ENCODE measurements at places on chromosomes 6 and 20.
A peak's percentile ranks its signal among the peaks of the same experiment; 100 is the strongest.

DNA sequence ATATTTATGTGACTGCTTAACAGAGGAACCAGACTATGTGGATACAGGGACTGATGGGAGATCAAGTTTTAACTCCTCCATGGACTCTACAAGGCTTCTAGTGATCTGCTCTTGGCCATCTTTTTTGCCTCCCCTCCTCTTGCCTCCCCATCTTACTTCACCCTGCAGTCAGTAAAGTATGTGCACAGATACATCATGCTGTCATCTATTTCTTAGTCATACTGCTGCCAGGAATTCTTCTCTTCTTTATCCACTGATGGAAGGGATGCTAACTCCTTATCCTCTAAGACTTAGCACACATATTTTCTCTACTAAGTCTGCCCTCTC is 27.6 kb upstream of the FAM83C start:
- no peak for DNase-seq

DNA sequence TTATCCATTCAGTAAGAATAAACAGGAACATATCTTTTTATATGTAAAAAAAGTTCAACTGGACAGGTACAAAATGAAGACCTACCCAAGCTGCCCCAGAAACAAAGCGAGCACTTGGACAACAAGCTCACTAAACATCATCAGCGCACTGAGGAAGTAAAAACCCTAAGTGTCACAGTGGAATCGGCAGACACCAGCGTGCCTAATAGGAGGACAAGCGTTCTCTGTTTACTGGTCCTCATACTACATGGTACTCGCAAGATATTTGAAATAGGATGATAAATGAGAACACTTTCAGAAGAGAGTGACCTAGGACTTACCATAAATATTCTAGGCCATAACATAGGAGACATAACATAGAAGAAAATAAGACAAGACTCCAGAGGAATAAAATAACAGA is 18.2 kb downstream of the MAP7 start:
- no peak for DNase-seq

- DNase-seq = no peak
Observed at GRCh38 chr6:161674930-161675682, 401.2 kb upstream of the AGPAT4 start.

- DNase-seq = no peak
Observed at GRCh38 chr6:20332441-20333006, 69.2 kb upstream of the E2F3 start.

DNA sequence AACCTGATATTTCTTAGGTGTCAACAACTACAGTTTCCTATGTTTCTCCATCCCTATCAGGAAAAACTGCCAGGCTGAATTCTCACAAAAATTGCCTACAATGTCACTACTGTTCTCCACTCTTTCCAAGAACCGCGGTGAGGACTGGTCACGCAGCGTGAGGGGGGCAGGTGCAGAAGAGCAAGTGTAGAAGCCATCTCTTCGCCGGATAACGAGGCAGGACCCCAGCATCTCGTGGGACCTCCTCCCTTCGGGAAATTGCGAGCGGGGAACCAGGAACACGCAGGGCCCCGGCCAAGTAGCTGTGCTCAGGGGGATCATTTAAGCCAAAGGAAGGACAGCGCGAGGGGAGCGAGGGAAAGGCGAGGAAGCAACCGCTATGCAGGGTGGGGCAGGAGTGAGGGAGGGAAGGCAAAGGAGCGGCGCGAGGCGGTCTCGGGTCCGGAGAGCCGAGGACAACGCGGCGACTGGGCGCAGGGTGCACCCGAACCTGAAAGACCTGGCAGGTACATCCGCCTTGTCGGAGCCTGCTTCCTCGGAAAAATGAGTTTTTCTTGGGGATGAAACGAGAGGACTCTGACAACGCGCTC is 559 bp downstream of the APMAP start:
- DNase-seq = no peak

DNA sequence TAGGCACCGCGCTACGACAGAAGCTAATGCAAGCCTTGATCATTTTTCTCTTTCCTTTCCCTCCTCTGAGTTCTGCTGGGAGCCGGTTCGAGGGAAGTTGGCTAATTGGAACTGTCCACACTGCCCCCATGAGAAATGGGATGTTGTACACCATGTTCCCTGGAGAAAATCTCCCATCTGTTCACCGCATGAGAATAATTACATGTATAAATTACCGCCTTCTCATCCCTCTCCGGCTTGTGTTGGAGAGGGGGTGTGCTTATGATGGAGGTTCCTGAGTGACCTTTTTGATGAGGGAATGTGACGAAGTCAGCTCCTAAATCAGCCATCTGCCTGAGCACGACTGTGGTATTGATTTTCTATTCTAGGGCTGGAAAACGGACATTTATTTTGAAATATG is 320.2 kb upstream of the SULF2 start:
- no peak for DNase-seq

DNA sequence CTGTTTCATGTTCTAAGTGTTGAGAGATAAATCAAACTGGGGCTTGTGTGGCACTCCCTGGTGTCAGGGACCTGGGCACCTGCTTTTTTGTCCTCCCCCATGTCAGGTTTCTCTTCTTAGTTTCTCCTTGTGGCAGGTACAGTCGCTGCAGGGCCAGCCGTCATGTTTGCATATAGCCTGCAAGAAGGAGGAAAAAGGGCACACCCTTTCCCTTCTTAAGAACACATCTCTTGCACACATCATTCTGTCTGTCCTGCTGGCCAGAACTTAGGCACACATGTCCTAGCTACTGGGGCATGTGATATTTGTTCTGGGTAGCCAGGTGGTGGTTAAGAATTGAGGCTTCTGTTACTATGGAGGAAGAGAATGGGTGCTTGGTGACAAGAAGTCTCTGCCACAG is 27.9 kb downstream of the CDC5L start:
- DNase-seq = no peak

DNA sequence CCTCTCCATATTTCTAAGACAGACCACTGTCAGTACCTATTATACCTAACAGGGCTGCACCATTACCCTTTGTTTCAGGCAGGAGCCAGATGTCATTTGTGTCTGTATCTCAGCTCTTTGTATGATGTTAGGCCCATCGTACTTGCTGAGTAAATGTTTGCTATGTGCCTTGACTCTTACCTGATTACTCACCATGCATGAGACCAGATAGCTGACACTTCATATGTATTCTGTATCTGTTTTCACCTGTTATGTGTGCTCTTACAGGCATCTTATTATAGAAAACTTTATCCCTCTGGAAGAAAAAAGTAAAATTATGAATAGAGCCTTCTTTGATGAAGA is 31.7 kb upstream of the ASXL1 start:
- DNase-seq = no peak

DNA sequence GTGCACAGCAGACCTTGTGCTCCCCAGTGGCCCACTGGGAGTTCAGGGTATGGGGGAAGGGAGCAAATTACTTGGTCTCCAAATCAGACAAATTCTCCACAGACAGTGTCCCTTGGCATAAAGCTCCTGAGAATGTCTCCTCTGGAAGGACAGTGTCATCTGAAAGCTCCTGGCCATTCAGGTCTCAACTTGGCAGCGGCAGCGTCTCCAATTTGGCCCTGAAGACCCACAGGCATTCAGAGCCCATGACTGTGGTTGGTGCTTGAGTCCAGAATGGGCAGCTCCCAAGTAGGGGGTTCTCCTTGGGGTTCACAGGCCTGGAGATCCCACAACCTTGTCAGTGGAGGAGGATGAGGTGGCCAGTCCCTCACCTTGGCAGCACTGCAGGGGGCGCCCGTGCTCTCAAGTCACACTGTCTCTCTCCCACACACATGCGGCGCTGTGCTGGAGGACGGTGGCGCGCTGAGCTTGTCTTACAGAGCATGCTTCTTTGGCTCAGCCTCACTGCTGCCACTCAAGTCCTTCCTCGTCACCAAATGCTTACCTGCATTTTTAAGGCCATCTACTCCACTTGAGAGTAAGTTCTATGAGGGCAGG is 20.7 kb downstream of the DYNLRB1 start:
- DNase-seq = no peak

GRCh38 chr6:108133594-108134179 is 32.1 kb upstream of the NR2E1 start:
- no peak for DNase-seq

DNA sequence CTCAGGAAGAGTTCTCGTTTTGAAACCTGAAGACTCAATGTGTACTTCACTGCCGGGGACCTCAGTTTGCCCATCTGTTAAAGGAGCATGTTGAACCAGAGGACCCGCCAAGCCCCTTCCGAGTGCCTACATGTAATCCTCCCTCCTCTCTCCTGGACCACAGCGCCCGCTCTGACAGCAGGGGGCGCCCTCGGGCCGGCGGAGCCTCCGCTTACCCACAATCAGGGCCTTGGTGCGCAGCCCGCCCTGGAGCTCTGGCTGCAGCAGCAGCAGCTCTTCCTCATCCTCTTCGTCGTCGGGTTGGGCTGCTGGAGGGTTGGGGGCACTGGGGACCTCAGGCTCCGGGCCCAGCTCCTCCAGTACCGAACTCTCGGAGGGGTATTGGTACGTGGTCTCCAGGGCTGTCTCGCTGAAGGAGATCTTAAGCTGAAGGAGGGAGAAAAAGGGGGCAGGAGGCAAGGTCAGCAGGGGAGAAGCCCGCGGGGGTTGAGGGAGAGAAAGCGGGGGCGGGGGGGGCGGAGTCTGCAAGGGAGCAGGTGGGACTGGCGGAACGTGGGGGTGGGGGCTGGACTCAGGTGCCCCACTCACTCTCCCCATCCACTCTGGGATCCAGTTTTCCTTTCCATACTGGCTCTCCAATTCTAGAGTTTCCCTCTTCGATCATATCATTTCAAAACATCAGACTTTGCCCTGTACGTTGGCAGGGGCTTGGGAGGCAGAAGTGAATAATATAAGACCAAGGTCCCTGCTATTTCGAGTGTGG is 6.3 kb upstream of the DHX16 start:
- peak; percentile 65 for DNase-seq

- DNase-seq = no peak
Observed at GRCh38 chr20:58024241-58024721, 204.2 kb downstream of the ANKRD60 start.

DNA sequence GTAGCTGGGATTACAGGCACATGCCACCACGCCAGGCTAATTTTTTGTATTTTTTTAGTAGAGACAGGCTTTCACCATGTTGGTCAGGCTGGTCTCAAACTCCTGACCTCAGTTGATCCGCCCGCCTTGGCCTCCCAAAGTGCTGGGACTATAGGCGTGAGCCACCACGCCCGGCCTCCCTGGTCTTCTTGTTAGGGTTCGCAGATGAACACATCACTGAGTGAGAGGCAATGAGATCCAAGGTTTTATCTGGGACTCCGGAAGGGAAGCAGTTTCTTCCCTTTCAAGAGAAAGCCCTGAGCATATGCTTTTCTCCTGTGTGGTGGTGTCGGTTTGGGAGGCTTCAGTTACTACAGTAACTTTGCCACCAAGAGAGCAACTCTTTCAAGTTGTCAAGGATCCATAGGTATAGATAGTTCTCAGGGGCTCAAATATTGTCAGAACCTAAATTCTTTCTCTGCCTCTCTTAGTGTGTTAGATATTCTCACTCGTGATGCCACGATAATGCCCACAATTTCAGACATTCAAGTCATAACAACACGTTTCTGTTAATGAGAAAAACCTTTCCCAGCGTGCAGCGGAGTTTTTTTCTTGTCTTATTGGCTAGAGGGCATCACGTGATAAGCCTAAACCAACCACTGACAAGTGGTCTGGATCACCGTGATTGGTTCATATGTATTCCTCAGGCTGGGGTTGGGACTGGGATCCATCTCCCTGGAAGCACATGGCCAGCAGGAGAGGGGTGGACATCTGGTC is 36.2 kb upstream of the NCOA3 start:
- no peak for DNase-seq

GRCh38 chr6:20632696-20633095 is 98.4 kb downstream of the CDKAL1 start:
- no peak for DNase-seq

DNA sequence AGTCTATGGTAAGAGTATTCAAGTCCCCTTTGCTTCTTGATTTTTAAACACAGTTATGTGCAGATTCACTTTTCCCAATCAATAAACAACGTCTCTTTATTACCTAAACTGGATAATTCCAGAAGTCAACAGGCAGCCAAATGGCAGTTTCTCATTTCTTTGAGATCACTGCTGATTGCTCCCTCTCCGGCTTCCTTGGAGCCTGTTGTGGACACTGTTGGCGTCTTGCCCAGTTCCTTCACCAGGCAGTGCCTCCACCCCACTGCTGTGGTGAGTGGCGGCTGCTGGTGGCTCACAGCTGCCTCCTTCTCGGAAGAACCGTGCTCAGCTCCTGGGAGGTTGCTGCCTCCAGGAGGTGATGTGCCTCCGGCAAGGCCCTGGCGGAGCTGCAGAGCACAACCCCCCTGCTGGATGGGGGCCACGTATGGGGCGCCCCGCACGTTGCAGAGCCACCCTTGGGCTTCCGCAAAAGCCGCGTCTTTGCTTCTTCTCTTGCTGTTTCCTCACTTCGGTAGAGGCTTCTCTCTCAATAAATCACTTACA is 105.1 kb upstream of the CNKSR3 start:
- peak; percentile 32 for DNase-seq

- no peak for DNase-seq
Observed at GRCh38 chr6:96917098-96917497, 7.4 kb upstream of the KLHL32 start.

GRCh38 chr6:147765541-147765940 is 257.1 kb downstream of the SAMD5 start:
- no peak for DNase-seq

DNA sequence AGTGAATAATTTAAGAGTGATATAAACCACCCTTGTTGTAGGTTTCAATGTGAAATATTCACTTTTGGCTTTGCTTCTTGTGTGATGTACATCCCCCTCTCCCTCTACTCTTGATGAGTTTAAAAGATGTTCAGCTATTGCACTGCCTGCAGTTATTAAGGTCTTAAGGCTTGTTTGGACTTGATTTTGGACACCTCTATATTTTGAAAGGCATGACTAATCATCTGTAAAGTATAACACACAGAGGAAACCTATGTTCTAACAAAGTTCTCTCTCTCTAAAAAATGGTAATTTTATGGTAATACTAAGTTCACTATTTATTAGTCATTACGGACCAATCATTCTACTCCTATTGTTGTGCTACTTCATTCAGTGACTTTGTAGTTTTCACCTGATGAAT is 1719.9 kb downstream of the GRIK2 start:
- DNase-seq = no peak

DNA sequence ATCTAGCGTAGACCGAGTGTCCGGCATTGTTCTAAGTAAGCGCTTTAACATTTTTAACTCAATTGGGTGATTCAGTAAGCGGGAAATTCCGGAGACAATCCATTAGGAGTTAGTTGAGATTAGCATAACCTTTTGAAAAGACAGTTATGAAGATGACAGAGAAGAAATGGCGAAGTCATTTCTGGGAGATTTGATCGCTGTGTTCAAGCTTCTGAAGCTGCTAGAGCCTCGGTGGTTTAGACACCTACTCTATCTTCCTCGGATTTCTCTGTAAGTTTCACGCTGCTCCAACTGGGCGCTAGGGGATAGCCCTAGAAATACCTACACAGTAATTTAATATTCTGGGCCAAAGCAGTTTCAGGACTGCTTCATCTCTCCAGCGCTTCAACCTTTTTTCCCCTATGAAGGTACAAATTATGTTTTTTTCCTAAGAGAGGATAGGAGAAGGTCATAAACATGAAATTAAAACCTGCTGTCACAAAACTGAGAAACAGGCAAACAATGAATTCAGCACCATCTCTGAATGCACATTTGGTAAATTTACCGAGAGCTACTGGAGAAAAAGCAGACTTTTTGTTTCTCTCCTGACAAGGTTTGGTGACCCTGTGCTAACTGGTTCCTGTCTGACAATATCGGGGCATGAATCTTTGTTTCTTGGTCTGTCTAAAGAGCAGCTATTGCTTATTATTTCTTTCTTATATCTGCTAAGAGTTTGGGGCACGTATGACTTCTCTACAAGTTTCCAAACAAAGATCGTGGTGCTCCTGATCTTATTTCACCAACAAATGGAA is 22.4 kb downstream of the ZNF311 start:
- peak; percentile 63 for DNase-seq

Measured in foreskin melanocyte (primary cell).